ENCODE measurements at places on chromosomes 5 and 9.

DNA sequence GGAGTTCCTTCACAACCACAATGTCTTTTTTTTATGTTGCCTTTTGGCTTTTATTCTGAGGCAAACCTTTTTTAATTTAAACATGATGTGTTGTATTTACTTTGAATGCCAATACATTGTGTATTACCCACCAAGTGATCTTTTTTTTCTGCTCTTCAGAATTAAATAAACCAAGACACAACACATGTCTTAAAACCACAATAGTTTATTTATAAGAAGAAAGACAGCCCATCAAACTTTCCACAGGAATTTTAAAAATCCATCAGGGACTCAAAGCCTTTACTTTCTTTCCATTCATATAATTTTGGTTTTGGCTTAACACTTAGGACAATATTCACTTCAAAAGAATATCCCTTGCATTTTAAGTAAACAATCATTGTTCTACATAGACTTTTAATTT is 321.8 kb upstream of the MEF2C start:
- DNase-seq: no peak

- DNase-seq: no peak
These were observed 2.9 kb downstream of the ALDH1A1 start for GRCh38 chr9:72949918-72950325.

DNA sequence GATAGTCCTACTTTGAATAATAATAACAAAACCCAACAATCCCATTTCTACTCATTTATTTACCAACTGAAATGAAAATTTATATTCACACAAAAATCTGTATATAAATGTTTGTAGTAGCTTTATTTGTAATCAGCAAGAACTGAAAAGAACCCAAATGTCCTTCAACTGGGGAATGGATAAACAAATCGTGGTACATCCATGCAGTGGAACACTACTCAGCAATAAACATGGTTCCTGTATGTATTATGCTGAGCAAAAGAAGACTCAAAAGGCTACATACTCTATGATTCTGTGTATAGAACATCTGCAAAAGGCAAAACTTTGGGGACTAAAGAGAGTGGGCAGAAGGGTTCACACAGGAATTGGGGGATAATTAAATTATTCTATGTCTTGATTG is 136.1 kb upstream of the HAND1 start:
- DNase-seq: no peak

- DNase-seq: no peak
These were observed 45.9 kb downstream of the TEK start for GRCh38 chr9:27154908-27155307.

DNA sequence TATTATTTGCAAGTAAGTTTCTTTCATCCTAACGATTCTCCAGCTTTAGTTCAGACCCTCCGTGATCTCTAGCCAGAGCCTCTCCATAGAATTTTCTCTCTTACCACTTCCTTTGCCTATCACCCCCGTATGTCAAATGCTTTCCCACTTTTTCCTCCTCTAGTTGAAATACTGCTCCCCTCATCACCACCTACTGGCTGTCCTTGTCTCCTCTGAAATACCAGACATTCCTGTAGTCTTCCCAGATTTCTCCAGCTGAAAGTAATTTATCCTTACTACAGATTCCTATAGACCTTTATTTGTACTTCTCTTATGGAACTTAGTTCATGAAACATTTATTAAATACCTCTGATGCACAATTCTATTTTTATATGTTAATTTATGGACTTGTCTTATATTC is 36.0 kb upstream of the GLIPR2 start:
- no peak for DNase-seq

- DNase-seq: no peak
These were observed 118.1 kb downstream of the PRDM6 start for GRCh38 chr5:123207081-123207537.

- no peak for DNase-seq
These were observed 137.3 kb upstream of the KIF2A start for GRCh38 chr5:62168506-62169281.
